ENCODE measurements at places on chromosomes 6 and 20. TPM values are rescaled to one million over a fixed set of nuclear protein-coding genes. Genes with fewer than 3 reads are reported as not detected.

GRCh38 chr6:11430036-11430435 is 107.5 kb upstream of the TMEM170B start:
- DNase-seq, result no peak

DNA sequence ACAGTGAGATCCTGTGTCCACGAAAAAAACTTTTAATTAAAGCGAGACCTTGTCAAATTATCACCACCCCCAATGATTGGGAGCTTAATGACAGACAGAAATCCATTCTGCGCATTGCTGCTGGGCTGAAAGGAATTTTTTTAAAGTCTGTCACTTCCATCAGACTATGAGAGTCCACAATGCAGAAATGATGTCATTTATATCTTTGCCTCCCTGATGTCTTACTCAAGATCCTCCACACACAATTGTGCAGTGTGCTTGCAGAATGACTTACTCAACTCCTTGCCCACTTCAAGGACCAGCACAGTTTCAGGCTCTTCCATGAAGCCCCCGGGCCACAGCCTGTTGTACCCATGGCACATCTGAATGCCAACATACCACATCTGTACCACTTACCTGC is 41.0 kb downstream of the GPLD1 start:
- DNase-seq, result no peak

DNA sequence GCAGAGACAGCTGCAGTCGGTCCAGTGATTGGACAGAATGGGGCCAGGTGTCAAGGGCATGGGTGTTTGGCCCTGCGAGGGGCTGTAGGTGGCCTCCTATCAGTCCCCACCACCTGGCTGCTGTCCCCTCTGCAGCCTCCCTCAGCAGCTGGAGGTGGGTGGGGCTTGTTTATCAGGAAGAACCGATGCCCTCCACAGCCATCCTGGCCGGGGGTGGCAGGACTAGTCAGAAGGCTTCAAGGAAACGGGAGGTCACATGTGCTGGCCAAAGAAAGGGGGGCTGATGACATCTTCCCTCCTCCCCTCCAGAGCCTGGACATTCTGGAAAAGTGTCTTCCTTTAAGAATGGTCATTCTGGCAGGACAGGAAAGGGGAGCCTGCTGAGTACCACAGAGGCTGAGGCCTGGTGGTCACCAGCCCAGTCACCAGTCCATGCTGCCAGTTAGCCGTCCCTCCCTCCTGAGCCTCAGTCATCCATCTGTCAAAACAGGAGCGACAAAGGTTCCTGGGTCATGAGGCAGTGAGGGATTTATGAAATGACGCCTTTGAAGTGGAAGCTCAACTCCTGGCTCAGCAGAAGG is 4.1 kb downstream of the FAM210B start:
- DNase-seq, result peak; percentile 44

- no peak for DNase-seq
Measured at GRCh38 chr20:9331707-9332435, 182.5 kb upstream of the LAMP5 start.

DNA sequence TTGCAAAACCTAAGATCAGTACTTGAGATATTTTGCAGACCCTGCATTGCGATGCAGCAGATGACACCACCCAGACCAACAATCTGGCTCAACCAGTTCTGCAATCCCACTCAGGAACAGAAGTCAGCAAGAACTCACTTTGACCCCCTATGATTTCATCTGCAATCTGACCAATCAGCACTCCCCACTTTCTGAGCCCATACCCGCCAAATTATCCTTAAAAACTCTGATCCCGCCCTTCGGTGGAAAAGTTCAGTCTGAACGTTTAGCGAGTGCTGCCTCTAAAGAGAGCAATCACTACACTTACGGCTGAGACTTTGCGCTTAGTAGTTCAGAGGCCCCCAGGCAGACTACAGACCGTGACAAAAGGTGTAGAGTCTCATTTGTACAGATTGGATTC is 17.3 kb upstream of the KIAA1586 start:
- DNase-seq, result no peak

- no peak for DNase-seq
Measured at GRCh38 chr6:74834967-74835366, 370.9 kb downstream of the COL12A1 start.

- no peak for DNase-seq
Measured at GRCh38 chr6:107667790-107668189, 156.3 kb downstream of the SCML4 start.

DNA sequence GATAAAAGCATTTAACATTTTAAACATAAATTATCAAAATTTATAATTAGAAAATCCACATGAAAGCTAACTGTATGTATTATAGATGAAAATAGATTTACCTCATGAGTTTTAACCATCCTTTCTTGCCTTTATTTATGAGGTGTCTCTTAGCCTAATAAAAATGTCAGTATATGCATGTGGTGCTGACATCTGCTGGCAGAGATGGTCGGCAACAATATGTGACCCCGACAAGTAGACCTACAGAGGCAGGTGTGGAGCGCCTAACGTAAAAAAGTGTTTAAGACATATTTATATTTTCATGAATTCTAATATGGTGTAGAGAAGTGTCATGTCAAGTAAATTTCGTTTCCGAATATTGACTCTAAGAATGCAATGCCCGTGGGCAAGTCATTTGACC is 149.0 kb upstream of the FUT9 start:
- no peak for DNase-seq

- DNase-seq, result no peak
Measured at GRCh38 chr6:157487110-157487773, 106.3 kb downstream of the ZDHHC14 start.

GRCh38 chr6:126002755-126003679 is 16.7 kb downstream of the TRMT11 start:
- no peak for DNase-seq

- peak; percentile 60 for DNase-seq
Measured at GRCh38 chr20:31606804-31607639, 1.9 kb downstream of the ID1 start.

Gene TGM2
- 708 TPM for total RNA-seq

Gene SLC4A11
- total RNA-seq, result 15.5 TPM

Gene MEI4
- not detected for total RNA-seq

Gene CDH4
- total RNA-seq, result 0.81 TPM

Gene FLOT1
- total RNA-seq, result 145 TPM

Gene RAB44
- 0.11 TPM for total RNA-seq

Gene SYCP2
- total RNA-seq, result 0.35 TPM
